ENCODE measurements at places on chromosomes 7 and 10.
A peak's percentile ranks its signal among the peaks of the same experiment; 100 is the strongest.

- DNase-seq, result no peak
These were observed 30.5 kb downstream of the RCC1L start for GRCh38 chr7:75042831-75043703.

DNA sequence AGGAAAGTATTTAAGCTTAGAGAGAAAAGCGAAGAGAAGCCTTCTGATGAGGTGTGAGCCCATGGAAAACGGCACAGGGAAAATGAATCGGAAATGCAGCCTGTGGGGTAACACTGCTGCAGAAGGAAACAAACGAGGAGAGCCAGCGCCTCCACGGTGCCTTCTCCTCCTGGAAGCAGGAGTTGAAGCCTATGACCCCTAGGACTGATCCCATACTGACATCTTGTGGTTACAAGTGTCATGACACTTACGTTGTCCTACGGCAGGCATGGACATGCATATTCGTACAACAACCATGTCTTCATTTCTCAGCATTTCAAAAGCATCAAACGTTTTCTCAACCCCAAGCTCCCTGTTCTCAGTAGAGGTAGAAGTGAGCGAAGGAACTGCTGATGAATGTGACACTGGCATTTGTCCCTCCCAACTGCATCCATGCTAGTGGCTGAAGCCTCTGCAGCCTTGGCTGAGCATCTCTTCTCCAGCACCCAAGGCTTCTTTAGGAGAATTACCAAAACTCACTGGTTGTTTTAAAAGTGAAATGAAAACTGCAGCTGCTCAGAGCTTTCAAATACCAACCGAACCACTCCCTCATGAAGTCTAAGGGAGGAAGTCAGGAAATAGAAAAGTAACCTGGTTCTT lies 160.2 kb downstream of the JAZF1 start:
- DNase-seq, result peak; percentile 40

DNA sequence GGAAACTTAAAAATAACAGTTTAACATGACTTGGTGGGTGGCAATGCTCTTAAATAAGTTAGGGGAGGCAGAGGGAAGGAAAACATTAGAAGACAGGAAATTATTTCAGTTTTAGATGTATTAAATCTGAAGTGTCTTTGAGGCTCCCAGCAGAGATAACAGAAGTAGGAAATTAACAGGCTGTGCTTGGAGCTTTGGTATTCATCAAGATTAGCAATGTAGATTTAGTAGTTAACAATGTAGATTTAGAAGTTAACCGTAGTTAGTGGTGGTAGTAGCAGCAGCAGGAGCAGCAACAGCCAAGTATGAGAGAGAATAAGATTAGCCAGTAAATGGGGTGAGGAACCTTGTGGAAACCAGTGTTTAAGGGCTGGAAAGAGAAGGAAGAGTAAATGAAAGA lies 48.7 kb upstream of the UBN2 start:
- DNase-seq, result no peak

DNA sequence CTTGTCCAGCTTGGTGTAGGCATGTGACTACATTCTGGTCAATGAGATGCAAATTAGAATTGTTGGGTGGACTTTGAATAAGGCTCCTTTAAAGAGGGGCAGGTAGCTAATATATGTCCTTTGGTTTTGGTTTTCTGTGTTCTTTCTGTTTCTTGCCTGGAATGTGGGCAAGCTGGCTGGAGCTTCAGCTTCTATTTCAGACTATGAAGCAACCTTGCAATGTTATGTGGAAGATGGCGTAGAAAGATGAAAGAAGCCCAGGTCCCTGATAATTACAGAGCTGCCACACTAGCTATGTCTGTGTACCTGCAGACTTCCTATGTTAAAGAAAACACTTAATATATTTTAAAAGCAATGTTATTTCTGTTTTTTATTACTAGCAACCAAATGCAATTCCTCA lies 46.2 kb downstream of the NEURL1 start:
- DNase-seq, result no peak

GRCh38 chr10:24456322-24456721 lies 247.4 kb downstream of the KIAA1217 start:
- no peak for DNase-seq

All from central memory CD4-positive, alpha-beta T cell (primary cell).